ENCODE measurements at places on chromosomes 16 and 17.

GRCh38 chr17:65685110-65685509 lies 123.7 kb upstream of the AXIN2 start:
- no peak for DNase-seq

DNA sequence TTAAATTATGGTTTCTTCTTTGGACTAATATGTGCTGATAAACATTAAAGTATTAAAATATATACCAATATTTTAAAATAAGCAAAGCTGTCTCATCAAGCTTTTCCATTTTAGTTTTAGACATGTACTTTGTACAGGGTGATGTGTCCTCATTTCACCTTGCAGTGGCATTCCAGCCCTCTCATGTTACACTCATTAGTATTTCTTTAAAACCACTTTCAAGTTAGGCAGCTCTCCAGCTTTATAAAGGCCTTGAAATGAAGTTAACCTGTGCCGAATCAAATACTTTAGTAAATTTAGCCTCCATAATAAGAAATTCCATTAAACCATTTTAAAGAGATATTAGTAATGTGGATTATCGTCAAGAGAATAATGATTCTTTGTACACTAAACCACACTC lies 107.6 kb upstream of the HLF start:
- no peak for DNase-seq

- DNase-seq, result no peak
Observed at GRCh38 chr16:1472974-1473373, 1.9 kb downstream of the CLCN7 start.

DNA sequence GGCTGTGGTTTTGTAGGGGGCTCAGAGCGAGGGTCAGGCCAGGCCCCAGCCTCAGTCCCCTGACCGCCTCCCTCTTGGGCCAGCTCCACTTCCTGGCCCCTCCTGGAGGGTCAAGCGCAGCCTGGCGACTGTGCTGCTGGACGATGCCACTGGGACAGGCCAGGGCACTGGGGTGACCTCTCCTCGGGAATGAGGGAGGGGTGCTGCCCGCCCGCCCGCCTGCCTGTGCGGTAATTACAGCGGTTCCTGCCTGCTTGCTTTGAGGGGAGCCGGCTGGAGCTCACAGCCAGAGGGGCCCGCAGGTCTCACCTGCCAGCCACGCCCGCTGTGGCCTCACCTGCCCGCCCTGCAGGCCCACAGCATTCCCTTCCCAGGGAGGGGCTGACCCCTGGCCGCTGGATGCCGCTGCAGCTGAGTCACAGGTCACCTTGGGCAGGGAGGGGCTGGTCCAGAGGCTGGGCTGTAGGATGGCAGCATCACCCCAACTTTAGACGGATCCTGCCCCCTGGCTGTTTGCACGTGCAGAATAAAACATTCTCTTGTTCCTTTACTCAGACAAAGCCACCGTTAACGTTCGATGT lies 76.7 kb upstream of the CBX4 start:
- no peak for DNase-seq

DNA sequence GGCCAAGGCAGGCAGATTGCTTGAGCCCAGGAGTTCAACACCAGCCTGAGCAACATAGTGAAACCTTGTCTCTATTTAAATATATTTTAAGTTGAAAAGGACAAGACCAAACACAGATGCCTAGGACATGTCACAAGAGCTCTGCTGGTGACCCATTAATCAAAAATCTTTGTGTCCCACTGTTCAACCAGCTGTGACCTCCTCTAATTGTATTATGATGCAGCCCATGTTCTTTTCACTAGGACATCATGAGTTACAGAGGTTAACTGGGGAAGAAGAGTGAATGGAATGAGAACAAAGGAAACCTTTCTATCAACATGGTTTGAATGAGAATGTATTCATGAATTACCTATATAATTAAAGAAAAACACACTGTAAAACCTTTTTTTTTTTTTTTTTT lies 7.0 kb downstream of the EFTUD2 start:
- no peak for DNase-seq

- no peak for DNase-seq
Observed at GRCh38 chr16:88688013-88688778, 1.9 kb upstream of the SNAI3 start.

DNA sequence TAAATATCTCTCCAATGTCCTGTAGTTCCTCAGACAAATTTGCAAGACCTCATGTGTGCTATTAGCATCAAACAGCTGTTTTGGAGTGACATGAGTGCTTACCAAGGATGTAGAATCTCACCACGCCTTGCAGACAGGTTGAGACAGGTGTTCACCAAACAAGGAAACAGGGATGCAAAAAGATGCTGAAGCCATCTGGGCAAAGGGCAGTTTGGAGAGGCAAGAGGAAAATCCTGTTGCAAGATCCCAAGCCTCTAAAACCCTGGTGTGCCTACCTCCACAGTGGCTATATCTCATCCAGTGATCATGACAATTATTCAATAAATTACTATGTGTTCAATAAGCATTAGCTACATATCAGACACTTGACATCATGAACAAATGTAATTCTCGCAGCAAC lies 373.7 kb downstream of the SOX9 start:
- no peak for DNase-seq

GRCh38 chr16:51834133-51834532 lies 683.1 kb upstream of the SALL1 start:
- DNase-seq, result no peak

DNA sequence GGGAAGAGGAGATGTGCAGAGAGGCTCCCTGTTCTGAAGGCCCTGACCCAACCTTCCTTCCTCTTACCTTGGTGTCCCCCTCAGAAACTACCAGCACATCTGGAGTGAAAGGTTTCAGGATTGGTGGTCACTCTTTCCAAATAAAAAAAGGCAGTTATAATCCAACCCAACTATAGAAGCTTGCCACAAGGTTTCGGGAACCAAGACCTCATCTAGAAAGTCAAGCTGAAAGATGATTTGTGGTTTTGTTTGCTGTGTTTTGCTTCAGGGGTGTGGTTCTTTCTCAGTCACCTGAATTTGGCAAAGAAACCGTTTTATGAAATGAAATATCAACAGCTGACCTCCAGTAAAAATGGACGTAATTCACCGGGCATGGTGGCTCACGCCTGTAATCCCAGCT lies 19.3 kb downstream of the SHMT1 start:
- DNase-seq, result no peak

DNA sequence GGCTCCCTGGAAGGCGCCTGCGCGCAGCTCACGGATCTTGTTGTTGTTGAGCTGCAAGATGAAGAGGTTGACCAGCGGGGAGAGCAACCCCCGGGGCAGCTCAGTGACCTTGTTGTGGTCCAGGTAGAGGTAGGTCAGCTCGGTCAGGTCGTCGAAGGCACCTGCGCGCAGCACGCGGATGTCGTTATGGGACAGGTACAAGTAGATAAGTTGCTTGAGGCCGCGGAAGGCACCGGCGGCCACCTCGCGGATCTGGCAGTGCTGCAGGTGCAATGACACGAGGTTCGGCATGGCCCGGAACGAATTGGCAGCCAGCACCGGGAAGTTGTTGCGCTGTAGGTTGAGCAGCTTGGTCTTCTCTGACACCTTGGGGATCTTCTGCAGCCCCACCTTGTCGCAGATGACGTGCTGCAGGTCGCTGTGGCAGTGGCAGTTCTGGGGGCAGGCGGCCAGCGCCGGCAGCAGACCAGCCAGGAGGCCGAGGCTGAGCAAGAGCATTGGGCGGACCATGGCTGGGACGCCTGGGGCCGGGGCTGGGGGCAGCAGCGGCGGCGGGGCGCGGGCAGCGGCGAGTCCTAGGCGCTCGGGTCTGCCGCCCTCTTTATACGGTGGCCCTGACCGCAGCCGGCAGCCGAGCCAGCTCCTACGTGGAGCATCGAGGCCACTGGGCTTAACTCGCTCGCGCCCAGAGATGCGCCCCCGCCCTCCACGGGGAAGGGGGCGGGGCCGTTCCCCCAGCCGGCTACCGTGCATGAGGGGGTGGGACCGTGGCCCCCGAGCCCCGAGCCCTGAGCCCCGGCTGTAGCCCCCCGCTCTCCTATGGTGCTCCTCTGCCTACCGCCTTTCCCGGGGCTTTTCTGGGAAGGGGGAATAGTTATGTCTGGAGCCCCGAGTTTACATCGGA lies at the start of gene CHAD:
Gene CHAD (minus strand): TSS at position 577 of the 904 bp plus-strand sequence. CDS start 67 bp downstream, at position 510.
- peak; percentile 75 for DNase-seq

GRCh38 chr16:4602331-4602730 lies 12.4 kb downstream of the UBALD1 start:
- DNase-seq, result no peak

DNA sequence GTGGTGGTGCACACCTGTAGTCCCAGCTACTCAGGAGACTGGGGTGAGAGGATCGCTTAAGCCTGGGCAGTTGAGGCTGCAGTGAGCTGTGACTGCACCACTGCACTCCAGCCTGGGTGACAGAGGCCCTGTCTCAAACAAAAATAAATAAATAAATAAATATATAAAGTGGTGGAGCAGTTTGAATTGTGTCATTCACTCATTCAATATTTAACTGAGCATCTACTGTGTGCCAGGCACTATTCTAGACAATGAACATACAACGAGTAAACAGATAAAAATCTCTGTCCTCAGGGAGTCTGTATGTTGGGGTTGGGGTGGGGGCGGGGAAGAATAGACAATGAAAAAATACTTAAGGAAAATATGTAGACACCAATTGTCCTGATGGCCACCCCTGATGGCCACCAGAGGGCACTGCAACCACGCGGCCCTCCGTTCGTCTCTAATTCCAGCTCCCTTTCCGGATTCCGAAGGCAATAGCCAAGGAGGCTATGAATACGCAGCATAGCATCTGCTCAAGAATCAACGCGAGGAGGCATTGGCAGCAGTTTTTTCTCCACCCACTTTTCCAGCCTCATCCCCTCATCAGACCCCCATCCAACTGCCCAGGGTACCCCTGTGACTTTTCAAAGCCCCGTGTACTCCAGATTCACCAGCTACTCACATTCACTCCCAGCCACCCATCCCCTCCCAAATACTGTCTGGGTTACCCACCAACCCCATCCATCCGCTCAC lies 21.4 kb downstream of the QPRT start:
- DNase-seq, result peak; percentile 76
